ENCODE measurements at places on chromosomes 1 and 21.

- DNase-seq: peak; percentile 77
These were observed 287.4 kb upstream of the LYPLAL1 start for GRCh38 chr1:218886101-218886871.

GRCh38 chr1:169141356-169141755 is 34.9 kb downstream of the ATP1B1 start:
- no peak for DNase-seq

DNA sequence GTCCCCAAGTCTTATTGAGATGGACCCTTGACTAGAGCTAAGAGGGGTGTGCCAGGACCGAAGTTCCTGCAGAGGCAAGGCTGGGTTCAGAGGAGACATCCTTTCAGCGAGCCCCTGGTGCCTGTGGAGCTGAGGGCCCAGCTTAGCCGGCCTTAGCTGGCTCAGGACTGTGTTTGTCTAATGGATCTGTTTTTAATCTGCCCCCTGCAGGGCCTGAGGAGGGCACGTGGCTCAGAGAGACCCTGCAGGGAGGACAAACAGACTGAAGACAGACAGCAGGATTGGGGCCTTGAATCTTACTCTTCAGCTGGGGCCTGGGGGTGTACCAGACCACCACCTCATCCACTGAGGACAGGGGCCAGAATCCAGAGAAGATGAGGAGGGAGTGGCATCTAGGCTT is 1.6 kb downstream of the CRABP2 start:
- DNase-seq: no peak

DNA sequence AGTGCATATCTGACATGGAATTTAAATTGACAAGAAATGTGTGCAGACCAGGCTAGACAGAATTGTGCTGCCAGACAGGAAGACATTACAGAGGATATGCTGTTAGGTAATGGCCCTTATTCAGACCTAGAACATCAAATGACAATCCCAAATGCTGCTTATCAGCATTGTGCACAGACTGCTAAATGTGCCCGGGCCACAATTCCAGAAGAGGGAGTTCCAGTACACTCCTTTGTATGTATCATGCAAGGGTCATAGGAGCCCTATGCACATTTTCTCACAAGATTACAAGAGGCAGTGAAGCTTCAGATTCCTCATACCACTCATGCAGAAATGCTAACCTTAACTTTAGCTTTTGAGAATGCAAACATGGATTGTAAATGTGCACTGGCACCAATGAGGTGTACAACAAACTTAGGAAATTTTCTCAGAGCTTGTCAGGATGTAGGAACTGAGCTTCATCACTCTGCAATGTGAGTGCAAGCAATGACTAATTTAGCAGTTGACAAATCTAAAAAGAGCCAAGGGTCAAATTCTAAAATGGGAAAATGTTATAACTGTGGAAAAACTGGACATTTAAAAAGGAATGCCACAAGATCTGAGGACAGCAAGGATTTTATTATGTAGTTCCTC is 273.5 kb downstream of the COL11A1 start:
- DNase-seq: peak; percentile 65

GRCh38 chr1:169110236-169110635 is 3.7 kb downstream of the ATP1B1 start:
- no peak for DNase-seq

GRCh38 chr1:90924982-90925381 is 96.9 kb downstream of the ZNF644 start:
- DNase-seq: no peak

DNA sequence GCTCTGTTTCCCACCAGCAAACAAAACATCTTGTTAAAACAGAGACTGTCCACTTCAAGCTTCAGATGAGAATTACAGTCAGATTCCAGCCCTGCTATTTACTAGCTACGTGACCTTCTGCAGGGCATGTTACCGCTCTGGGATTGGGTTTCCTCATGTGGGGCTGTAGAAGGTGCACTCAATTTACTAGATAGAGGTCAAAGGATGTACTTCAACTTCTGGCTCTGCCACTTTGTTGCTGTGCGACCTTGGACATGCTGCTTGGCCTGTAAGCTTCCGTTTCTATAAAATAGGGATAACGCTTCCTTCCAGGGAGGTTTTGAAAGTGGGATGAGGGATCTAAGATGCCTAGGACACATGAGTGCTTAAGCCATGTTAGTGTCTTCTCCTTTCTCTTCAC is 46.0 kb upstream of the LRIG2 start:
- DNase-seq: no peak

DNA sequence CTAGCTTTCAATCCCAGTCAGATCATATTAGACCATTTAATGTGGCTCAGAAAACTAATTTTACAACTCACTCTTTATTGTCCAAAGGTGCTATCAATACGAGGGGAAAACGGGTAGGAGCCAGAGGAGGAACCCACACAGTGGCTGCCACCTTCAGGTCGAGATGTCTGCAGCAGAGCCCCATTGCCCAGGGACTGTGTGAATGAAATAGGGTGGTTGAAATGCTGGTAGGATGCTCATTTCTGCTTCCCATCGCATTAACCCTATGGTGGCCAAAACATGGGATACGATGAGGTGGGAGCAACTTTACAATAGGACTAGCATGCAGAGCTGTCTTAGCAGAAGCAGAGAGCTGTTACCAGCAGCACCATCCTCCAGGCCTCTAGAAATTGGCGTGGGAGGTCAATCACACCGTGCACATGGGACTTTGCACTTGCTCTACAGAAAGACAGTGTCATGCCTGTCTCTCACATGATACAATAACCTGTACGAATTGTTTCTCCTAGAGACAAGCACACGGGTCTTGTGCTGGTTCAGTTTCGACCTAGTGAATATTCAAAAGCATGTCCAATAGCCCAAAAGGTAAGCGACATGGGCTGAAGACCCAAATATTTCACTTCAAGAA is 69.5 kb upstream of the DESI2 start:
- DNase-seq: no peak

DNA sequence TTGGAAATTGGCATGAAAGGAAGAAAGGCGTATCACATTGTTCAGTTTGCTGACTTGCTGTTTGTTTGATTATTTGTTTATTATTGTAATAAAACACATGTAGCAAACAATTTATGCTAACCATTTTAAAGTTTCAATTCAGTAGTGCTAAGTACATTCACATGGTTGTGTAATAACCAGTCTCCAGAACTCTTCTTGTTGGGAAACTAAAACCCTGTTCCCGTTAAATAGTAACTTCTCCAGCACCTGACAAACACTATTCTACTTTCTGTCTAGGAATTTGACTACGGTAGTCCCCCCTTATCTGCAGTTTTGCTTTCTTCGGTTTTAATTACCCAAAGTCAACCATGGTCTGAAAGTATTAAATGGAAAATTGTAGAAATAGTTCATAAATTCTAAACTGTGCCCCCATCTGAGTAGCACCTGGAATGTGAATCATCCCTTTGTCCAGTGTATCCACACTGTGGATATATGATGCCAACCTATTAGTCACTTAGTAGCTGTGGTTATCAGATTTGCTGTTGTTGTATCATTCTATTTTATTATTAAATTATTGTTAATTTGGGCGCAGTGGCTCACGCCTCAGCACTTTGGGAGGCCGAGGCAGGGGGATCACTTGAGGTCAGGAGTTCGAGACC is 5.5 kb downstream of the MORC3 start:
- DNase-seq: peak; percentile 57

DNA sequence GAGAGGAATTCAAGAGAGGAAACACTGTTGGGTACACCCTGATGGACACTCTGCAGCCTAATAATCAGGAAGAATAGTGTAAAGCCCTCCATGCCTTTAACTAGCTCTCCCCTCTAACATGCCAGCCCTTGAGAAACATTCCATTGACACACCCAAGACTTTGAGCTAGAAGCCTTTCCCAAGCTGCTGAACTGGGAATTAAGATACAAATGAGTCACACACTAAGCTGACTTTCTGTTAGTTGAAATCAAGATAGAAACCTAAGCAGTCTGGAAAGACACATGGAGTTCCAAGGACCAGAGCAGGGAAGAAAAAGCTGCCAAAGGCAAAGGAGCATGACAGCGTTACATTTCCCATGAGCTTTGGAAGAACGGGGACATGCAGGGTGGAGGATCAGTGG is 380.8 kb downstream of the NPHP4 start:
- no peak for DNase-seq

- DNase-seq: no peak
These were observed 6.8 kb downstream of the XKR8 start for GRCh38 chr1:27966402-27967105.

GRCh38 chr1:30176477-30176876 is 546.9 kb downstream of the MATN1 start:
- no peak for DNase-seq
